ENCODE measurements at places on chromosomes 11 and 22.
A peak's percentile ranks its signal among the peaks of the same experiment; 100 is the strongest.

- DNase-seq, result no peak
These were observed 30.5 kb downstream of the RRM1 start for GRCh38 chr11:4125141-4125540.

DNA sequence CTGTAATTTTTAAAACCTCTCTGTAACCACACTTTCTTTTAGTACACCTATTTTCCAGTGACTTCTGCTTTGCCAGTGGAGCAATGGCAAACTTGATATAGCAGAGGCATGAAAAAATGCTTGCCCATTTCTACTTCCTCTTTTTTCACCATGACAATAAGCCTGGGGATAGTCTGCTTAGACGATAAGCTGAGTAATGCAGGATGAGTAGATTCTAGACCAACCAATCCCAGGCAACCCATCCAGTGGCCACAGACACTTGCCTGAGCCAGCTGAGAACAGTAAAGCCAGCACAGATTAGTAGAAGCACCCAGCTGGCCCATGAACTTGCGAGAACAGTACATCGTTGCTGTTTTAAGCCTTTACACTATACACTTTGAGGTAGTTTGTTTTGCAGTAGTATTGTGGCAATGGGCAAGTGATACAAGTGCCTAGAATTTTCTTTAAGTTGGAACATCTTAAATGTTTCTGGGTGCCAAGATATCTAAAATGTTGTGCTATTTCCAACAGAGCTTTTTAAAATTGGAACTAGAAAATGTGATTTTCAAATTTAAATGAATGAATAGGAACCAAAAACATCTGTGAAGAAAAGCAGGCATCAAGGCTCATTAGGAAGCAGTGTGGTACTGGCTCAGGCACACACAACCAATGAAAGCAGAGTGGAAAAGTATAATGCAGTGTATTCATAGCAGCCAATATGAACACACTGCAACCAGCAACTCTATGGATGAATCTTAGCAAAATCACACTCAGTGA lies 37.7 kb downstream of the DDI1 start:
- DNase-seq, result peak; percentile 13

DNA sequence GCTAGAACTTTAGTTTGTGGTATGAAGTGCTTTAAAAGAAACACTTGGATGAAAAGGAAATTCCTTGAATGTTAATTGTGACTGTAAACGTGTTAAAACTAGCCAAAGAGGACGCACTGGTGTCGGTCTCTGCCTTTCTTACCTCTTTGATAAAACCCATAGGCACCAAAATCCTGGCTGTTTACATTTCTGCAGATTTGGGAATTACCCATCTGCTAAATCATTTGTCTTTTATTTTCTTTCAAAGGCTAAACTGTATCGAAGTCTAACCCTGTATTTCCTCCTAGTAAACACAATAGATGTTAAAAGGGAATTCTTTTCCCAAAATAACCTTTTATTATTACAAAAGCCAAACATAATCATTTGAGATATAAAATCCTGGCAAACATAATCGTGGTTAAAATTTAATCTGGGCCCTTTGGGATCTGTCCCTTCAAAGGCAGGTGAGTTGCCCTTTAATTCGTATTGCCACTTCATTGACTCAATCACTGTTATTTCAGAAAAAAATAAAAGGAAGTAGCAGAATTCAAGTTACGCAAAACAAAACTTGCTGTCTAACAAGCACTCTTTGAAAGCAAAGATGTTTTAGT lies 2.4 kb downstream of the RASSF10 start:
- DNase-seq, result no peak

DNA sequence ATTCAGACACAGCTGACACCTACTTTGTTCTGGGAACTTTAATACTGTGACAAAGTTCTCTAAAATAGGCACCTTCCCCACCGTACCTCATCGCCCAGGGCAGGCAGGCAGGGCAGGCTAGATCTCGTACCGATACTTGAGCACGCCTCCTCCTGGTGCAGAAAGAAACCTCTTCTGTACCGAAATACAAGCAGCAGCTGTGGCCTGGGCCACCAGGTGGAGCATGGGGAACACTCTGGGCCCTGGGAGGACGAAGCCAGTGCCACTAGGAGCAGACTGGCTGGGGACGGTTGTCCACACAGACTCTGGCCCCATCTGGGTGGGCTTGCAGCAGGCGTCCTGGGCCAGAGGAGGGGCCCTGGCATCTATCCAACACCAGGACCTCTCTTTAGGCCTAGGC lies 12.8 kb downstream of the PMM1 start:
- peak; percentile 95 for DNase-seq

- DNase-seq, result no peak
These were observed 9.2 kb downstream of the TAB1 start for GRCh38 chr22:39408807-39409206.

DNA sequence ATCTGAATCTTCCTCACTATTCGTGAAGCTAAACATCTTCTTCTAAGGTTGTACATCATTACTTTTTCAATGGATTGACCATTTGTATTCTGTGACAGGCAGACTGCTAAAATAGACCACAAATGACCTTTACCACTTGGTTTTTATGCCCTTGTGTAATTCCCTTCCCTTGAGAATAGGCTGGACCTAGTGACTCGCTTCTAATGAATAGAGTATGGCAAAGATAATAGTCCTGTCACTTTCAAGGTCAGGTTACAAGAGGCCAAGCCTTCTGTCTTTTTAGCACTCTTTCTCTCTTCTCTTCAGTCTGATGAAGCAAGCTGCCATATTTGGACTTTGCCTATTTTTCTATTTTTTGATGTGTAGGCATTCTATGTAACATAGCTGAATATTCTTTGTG lies 492.9 kb downstream of the SOX6 start:
- DNase-seq, result no peak

GRCh38 chr11:14626650-14627049 lies 17.0 kb upstream of the PDE3B start:
- DNase-seq, result no peak

DNA sequence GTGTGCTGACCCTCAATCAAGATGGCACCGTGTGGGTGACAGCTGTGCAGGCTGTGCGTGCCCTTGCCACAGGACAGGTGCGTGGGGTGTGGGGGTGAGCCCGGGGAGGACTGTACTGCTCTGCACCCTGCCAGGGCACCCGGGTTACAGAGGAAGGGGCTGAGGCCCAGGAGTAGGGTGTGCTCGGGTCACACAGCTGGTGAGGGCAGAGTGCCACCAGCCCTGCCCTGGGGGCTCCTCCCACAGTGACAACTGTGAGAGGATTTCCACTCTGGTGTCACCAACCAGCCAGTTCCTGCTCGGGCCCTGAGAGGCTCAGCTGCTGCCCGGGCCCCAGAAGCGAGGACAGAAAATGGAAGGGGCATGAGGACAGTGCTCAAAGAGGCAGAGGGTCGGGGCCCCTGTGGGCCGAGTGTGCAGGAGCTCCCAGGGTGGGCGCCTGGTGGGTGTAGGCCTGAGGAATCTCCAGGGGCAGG lies 20.5 kb downstream of the TRMU start:
- no peak for DNase-seq

DNA sequence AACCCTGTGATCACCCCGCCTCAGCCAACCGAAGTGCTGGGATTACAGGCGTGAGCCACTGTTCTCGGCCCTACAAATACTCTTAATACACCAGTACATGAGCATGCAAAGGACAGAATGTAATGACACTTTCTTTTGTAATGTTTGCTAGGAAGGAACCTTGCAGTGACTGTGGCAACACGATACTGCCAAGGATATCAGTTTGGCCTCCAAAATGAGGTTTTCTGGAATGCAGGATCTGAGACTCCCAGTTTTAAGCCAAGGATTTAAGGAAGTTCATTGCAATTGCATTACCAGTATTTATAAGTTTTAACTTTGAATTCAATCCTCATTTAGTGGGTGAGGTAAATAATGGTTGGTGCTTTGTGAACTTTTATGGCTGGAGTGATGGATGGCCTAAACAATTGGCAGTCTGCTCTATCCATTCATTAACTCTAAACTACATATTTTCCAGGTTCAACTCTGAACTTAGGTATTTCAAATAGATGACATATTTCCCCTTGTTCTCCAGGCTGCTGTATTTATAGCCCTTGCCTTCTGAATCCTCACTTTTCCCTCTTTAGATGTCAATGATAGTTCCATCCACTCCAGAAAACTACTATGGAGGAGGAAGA lies 330.3 kb downstream of the C11orf87 start:
- no peak for DNase-seq

Data from H7 (cell line).